ENCODE measurements at places on chromosomes 3 and 15. TPM values are rescaled to one million over a fixed set of nuclear protein-coding genes. Genes with fewer than 3 reads are reported as not detected.

- no peak for DNase-seq
Measured at GRCh38 chr15:42011074-42011473, 9.8 kb downstream of the PLA2G4E start.

GRCh38 chr3:177563243-177563780 is 366.0 kb upstream of the TBL1XR1 start:
- DNase-seq, result no peak

GRCh38 chr3:132626955-132627354 is 29.9 kb downstream of the ACKR4 start:
- no peak for DNase-seq

Gene ROPN1B
- 1.7 TPM for total RNA-seq

Gene SHC4
- total RNA-seq, result 4.8 TPM

Measured in umbilical cord (tissue), 2 donors.